ENCODE measurements at places on chromosomes 4 and X.

GRCh38 chrX:37993837-37994619 lies 12.3 kb upstream of the SYTL5 start:
- DNase-seq = peak; percentile 43

DNA sequence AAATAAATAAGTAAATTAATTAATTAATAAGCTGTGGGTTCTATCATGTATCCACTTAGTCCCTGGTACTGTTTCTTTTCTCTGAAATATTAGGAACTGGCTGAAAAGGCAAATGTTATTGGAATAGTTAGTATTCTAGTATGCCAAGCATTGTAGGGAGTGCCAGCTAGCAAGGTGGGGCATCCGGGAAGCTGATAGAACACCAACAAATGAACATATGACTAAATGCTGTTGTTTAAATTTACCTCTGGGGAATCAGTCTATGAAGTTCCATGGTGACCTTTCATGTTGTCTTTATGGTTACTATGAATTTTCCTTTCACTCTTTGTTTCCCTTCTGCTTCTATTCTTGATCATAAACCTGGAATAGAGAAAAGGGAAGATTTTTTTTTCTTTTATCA lies 32.7 kb downstream of the NUDT6 start:
- no peak for DNase-seq

GRCh38 chrX:137236837-137237236 lies 203.0 kb upstream of the GPR101 start:
- no peak for DNase-seq

DNA sequence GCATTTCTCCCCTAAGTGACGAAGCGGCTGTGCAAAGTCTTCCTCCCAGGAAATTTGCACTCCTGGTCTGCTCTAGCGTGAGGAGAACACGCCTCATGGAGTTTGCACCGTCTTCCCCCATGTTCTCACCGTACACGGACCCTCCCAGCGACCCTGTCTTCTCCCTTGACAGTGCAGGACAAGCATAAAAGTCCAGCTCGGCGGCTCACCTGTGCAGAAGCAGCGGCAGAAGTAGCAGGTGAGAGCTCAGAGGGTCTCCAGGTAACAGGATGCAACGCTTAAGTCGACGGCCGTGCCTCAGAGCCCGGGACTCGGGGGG lies 314 bp downstream of the P2RY8 start:
- DNase-seq = no peak

DNA sequence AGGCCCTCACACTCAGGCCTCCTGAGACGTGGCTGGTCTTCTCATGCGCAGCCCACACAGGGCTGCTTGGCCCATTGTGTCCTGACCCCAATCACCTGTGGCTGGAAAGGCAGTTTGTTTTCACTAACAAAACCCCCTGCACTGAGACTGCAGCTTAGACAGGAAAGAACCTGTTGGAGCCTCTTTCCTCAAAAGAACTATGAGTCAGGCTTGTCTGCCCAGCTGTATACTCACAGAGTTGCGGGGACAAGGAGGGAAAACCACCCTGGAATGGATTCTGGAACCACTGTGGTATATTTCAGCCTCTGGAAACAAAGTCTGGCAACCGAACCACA lies 5.2 kb upstream of the TMEM156 start:
- DNase-seq = no peak

DNA sequence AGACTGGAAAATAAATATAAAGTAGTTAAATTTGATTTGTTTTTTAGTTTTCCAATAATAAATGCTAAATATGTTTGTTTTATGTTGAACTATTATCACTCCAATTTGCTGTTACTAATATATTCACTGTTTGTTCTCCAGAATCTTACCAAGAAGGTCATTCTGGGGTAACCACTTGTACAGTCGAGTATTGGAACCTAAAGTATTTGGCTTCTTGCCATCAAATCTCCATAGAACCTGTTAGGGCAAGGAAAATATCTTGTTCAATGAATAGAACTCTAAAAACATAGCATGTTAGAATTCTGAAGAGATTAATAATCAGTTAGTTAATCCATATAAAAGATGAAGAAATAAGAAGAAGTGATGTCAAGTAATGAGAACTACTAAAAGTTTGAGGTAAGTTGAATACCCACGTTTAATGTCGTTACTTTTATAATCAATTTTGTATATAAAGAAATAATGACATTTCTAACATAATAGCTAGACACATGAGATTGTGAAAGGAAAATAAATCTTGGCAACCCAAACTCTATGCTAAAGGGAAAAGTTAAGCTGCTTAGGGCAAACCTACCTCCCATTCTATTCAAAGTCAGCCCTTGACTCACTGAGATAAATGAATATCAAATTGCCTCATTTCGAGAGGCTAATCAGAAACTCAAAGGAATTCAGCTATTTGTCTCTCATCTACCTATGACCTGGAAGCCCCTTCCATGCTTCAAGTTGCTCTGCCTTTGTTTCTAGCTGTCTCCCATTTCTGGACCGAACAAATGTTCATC lies 15.3 kb downstream of the UGT2B15 start:
- DNase-seq = no peak

DNA sequence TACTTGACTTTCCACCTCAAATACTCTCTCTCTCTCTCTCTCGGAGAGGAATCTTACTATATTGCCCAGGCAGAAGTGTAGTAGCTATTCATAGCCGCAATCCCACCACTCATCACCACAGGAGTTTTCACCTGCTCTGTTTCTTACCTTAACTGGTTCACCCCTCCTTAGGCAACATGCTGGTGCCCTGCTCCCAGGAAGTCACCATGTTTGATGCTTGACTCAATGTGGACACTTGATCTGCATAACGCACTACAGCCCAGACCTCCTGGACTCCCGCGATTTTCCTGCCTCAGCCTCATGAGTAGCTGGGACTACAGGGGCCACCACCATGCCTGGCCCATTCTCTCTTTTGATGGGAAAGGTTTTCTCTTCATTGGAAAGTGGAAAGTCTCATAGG lies 271.8 kb downstream of the FBXW7 start:
- no peak for DNase-seq

DNA sequence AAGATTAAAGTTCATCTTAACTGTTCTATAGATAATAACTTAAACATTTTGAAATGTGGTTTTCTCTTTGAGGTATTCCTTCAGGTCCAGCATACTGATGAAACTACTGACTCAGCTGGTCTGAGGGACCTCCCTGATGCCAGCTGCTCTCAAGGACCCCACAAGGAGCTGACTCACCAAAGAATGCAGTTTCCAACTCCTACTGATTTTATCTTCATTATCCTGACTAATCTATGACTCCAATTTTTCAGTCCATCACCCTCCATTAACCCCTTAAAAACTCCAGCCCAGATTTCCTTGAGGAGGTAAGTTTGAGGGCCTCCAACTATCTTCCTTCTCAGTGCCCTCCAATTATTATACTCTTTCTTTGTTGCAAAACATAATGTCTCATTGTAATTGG lies 1.4 kb upstream of the UGT2B4 start:
- DNase-seq = no peak

DNA sequence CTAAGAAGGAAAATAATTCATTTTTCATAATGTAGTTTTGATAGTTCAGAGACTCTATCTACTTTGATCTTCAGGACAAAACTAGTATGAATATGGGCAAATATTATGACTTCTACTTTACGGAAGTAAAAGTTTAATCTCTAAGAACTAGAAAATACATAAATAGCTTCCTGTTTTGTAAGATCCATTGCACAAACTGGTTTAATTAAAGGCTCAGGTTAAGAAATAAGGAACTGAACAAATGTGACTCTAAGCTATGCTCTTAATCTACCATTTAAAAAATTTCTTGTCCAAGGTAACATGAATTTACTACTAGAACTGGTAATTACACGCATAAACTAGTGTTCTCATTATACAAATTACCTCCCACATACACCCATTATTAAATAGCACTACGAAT lies 360.6 kb downstream of the INPP4B start:
- DNase-seq = no peak

GRCh38 chrX:133653358-133653757 lies 238.1 kb upstream of the GPC4 start:
- DNase-seq = no peak

GRCh38 chr4:71639380-71639779 lies 144.5 kb downstream of the GC start:
- DNase-seq = no peak

All from CD4-positive, alpha-beta T cell treated with Interleukin-15 for 1 hour (primary cell).